Tibial nerve (tissue), 4 donors: ENCODE measurements at places on chromosomes 1 and 21. TPM values are rescaled to one million over a fixed set of nuclear protein-coding genes. Genes with fewer than 3 reads are reported as not detected.

The TPTE gene
- not detected for total RNA-seq

DNA sequence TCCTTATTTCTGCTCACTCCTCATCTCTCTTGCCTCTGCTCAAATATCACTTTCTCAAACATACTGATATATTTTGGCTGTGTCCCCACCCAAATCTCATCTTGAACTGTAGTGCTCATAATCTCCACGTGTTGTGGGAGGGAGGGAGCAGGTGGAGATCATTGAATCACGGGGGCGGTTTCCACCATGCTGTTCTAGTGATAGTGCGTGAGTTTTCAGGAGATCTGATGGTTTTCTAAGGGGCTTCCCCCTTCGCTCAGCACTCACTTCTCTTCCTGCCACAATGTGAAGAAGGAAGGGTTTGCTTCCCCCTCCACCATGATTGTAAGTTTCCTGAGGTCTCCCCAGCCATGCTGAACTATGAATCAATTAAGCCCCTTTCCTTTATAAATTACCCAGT lies 26.6 kb downstream of the ZBTB8OS start:
- no peak for DNase-seq
- H3K27ac ChIP-seq: no peak overlapping the region
- H3K4me1 ChIP-seq: no peaks in the 10 kb centered on the region
- H3K36me3 ChIP-seq: no peaks in the 10 kb centered on the region
- H3K27me3 ChIP-seq: no peaks in the 10 kb centered on the region

- peaks cover 72% of the 10 kb centered on the region for H3K4me1 ChIP-seq
- H3K4me3 ChIP-seq: no peak overlapping the region
- no peak overlapping the region for H3K27ac ChIP-seq
Measured at GRCh38 chr1:208234721-208235120, 9.5 kb downstream of the PLXNA2 start.

The ADAMTS4 gene
- 28.8 TPM for total RNA-seq

The ZCCHC17 gene
- total RNA-seq: 24.3 TPM
